ENCODE measurements at places on chromosomes 3 and 15. TPM values are rescaled to one million over a fixed set of nuclear protein-coding genes. Genes with fewer than 3 reads are reported as not detected.

Gene MORC1
- not detected for polyA plus RNA-seq

Gene PPP2R3A
- 0.25 TPM for polyA plus RNA-seq

Gene P2RY14
- polyA plus RNA-seq: 35.9 TPM

Gene MAPKBP1
- polyA plus RNA-seq: not detected

Gene GOLGA8J
- not detected for polyA plus RNA-seq

Gene XCR1
- not detected for polyA plus RNA-seq

Gene SLC28A2
- not detected for polyA plus RNA-seq

Gene FES
- polyA plus RNA-seq: 11.5 TPM

Gene PLIN1
- polyA plus RNA-seq: not detected

Gene ZNF502
- polyA plus RNA-seq: 6.0 TPM

Gene HTD2
- 16.4 TPM for polyA plus RNA-seq

GRCh38 chr3:108041253-108041652 lies 49.6 kb downstream of the CD47 start:
- DNase-seq: no peak

GRCh38 chr15:34324933-34325332 lies 12.6 kb downstream of the SLC12A6 start:
- no peak for DNase-seq

GRCh38 chr3:107813026-107813425 lies 277.8 kb downstream of the CD47 start:
- no peak for DNase-seq

DNA sequence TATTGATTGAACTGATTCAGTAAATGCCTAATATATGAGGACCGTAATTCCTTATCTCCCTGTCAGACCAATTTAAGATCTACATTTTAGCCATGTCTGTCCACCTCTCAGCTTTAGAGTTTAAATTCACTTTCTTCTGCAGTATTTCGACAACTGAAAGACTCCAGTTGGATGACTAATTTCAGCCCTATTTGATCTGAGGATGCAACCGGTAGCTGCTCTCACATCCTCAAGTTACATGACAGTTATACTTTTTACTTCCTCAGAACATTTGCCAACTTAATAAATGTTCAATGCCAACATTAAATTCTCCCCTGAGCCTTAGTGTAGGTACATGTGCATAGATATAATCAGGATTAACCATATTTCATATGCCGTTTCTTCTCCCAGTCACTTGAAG lies 2.5 kb upstream of the HHLA2 start:
- no peak for DNase-seq

GRCh38 chr3:37794646-37795045 lies 67.0 kb upstream of the CTDSPL start:
- no peak for DNase-seq

DNA sequence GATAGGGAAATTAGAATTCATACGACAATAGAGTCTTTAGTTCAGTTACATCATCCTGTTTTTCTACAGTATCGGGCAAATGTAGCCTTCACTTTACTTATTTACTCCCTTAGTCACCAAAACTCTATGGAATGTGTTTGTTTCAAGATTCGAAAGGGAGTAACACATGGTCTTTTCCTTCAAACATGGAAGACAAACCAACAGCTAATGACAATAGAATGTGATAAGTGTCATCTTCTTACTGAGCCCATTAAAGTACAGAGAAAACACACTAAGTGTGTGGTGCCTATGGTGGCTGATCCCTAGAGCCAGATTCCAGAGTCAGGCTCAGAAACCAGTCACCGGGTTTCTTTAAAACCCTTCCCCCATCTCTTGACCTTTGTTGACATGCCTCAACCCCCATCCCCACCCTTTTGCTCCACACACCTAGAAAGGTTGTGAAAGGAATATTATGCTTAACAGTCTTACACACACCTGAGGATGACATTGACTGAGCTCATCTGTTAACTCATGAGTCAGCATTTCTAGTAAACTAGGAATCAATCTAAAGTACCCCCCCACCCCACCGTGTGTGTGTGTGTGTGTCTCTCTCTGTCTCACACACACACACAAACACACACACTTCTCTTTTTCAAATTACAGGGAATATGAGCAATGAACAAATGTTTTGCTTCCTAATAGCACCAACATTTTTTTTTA lies 549.6 kb upstream of the CCDC54 start:
- no peak for DNase-seq

GRCh38 chr3:33392703-33393125 lies 47.5 kb downstream of the UBP1 start:
- DNase-seq: no peak

- no peak for DNase-seq
Observed at GRCh38 chr15:64026591-64026990, 19.7 kb downstream of the DAPK2 start.

- DNase-seq: no peak
Observed at GRCh38 chr3:143464850-143465249, 345.3 kb downstream of the CHST2 start.

- no peak for DNase-seq
Observed at GRCh38 chr3:163056874-163057497, 1560.4 kb downstream of the OTOL1 start.

- no peak for DNase-seq
Observed at GRCh38 chr3:62724503-62724902, 150.7 kb downstream of the CADPS start.

DNA sequence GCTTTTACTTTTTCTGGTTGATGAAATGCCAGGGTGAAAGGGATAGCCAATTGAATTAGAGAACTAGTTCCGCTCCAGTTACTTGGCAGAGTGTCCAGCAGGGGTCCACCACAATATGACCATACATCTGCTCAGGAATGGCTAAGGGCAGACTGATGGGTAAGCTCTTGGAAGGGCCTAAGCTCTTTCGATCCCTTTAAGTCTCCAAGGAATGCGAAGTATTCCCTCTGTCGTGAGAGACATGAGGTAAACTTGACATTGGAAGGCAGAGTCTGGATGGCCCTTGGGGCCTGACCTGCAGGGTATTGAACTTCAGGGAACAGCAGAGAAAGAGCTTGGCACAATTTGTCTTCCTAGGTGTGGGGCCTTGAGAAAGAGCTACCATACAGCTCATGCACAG lies 805.8 kb downstream of the PLOD2 start:
- no peak for DNase-seq

- no peak for DNase-seq
Observed at GRCh38 chr15:65081758-65082157, 5.2 kb downstream of the KBTBD13 start.

DNA sequence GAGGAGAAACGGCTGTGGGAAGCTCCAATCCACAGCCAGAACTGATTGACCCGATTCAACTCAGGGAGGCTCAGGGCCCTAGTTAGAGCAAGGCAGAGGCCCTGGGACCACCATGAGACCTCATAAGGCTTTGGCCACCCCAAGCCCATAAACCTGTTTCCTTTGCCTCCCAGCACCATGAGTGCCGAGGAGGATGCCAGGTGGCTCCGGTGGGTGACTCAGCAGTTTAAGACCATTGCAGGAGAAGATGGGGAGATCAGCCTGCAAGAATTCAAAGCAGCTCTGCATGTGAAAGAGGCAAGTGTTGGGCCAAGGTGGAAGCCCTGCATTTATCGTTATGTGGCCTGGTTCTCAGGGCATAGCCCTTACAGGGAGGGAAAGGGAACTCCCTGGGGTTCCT lies 11.9 kb downstream of the NOX5 start:
- no peak for DNase-seq

GRCh38 chr15:26739791-26740190 lies 33.1 kb downstream of the GABRB3 start:
- no peak for DNase-seq
